ENCODE measurements at places on chromosomes 3 and 15.

DNA sequence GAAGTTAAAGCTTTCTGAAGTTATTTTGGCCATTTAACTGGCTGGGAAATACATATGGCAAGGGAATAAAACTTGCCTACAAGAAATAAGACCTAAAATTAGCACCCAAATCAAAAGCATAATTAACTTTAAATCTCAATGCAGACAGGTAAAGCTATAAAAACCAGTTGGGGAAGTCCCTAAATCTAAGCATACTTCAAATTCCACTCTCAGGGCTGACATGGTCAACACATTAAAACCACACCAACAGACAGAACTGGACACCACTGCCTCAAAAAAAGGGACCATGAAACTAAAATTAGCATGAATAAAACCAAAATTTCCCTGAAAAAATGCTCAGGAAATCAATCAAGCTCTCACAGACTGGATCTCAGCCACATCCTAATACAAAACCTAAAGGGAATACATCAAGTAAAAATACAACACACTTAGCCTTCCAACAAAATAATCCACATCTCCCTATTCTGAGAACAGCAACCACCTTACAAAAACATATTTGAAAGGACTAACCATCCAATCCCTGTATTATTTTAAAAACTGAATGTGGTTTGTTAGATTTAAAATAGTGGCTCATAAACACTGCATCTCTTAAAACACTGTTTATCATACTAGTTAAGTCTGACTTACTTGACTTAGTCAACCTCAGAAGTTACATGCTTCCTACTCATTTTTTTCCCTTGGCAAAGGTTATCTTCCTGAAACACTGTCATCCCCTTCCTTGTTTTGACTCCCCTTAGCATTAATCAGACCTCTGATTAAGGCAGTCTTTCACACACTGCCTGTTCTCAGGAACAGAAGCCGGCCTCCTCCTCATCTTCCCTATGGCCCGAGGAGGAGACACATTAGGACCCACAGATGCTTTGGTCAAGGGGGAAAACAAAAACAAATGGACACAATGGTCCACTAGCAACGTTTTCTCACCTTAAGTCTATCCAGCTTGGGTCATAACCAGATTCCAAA lies 8.3 kb downstream of the TRA2B start:
- no peak for DNase-seq
- H3K4me3 ChIP-seq, result peak overlapping the region; percentile 70
- no peaks in the 10 kb centered on the region for H3K27me3 ChIP-seq
- H3K36me3 ChIP-seq, result peaks cover 89% of the 10 kb centered on the region
- H3K4me1 ChIP-seq, result peaks cover 85% of the 10 kb centered on the region

DNA sequence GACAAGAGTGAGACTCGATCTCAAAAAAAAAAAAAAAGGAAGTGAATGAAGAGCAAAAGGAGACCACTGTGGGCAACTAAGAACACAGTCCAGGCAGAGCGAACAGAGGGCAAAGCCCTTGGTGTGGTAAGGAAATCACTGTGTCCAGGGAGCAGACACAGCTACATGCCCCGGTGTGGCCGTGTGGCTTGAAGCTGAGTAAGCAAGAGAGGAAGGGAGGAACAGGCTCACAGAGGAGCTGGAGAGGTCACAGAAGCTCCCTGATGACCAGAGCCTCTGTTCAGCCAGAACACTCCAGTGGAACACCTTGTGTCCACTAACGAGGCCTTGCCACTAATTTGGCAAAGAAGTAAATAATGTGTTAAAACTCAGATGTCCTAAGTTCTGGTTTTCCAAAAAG lies 60.6 kb upstream of the GATA2 start:
- no peak for DNase-seq
- H3K27ac ChIP-seq, result no peak overlapping the region
- peaks cover 3% of the 10 kb centered on the region for H3K4me1 ChIP-seq
- no peak overlapping the region for H3K4me3 ChIP-seq
- H3K27me3 ChIP-seq, result peaks cover 53% of the 10 kb centered on the region

DNA sequence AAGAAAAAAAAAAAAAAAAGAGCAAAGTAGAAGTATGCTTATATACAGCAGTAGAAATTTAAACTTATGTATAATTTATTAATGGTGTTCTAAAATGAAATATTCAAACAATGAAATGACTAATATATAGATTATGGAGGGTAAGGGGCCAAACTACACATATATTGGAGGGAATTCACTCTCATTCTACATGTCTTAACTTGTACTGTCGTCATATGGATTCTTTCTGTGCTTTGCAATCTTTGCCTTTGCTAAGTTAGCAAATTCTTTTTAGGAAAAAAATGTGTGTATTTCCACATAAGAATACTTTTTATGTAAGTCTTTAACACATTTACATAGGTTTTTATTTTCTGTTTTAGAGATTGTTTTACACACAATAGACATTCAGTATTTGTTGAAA lies 118.9 kb upstream of the MBNL1 start:
- no peak overlapping the region for H3K4me3 ChIP-seq
- DNase-seq, result no peak
- H3K27ac ChIP-seq, result no peak overlapping the region
- peaks cover 2% of the 10 kb centered on the region for H3K27me3 ChIP-seq
- H3K36me3 ChIP-seq, result no peaks in the 10 kb centered on the region

- H3K27me3 ChIP-seq, result peaks cover 10% of the 10 kb centered on the region
- H3K4me1 ChIP-seq, result peaks cover 8% of the 10 kb centered on the region
- DNase-seq, result no peak
- H3K27ac ChIP-seq, result no peak overlapping the region
- H3K4me3 ChIP-seq, result no peak overlapping the region
- H3K36me3 ChIP-seq, result no peaks in the 10 kb centered on the region
Measured at GRCh38 chr3:170560717-170561382, 25.0 kb downstream of the SLC7A14 start.

DNA sequence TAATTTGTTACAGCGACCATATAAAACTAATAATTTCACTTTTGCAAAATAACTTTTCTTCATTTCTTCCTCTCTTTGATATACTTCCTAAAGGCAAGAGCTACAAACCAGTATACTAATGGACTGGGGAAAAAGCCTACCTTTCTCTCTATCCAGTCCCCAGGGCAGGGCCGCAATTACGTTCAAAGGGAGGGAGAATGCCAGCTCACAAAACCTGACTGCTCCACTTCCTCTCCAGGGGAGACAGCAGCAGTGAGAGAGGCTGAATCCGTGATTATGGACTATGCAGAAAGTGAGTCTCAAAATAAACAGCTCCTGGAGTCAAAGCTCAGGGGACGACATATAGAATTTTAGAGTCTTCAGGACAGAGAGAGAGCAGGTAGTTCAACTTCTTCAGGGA lies 126.9 kb upstream of the HES1 start:
- H3K27ac ChIP-seq, result no peak overlapping the region
- no peak overlapping the region for H3K4me3 ChIP-seq
- peaks cover 2% of the 10 kb centered on the region for H3K27me3 ChIP-seq
- no peaks in the 10 kb centered on the region for H3K36me3 ChIP-seq
- DNase-seq, result no peak

GRCh38 chr3:159781867-159782266 lies 206.8 kb upstream of the IL12A start:
- DNase-seq, result no peak
- H3K27ac ChIP-seq, result no peak overlapping the region
- peaks cover 3% of the 10 kb centered on the region for H3K27me3 ChIP-seq
- no peak overlapping the region for H3K4me3 ChIP-seq
- H3K36me3 ChIP-seq, result no peaks in the 10 kb centered on the region
- no peaks in the 10 kb centered on the region for H3K4me1 ChIP-seq

DNA sequence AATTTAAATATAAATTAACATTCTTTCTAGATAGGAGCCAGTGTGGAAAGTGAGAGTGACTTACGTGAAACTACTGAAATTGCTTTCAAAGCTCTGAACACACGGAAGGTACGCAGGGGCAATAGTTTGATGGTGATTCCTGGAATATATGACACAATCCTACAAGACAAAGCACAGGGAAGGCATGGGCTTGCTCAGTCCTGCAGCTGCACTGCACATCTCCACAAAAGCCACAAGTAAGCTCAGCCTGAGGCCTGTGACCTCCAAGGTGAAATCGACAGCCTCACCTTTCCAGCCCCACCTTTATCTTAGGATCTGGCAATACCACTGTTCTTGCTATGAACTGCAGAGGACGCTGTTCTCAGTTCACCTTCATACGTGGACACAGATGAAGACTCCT lies 109.3 kb upstream of the SCN10A start:
- no peak for DNase-seq
- H3K27me3 ChIP-seq, result no peaks in the 10 kb centered on the region
- no peak overlapping the region for H3K4me3 ChIP-seq
- no peak overlapping the region for H3K27ac ChIP-seq

GRCh38 chr3:129358772-129359371 lies 69.6 kb downstream of the EFCAB12 start:
- no peaks in the 10 kb centered on the region for H3K36me3 ChIP-seq
- no peaks in the 10 kb centered on the region for H3K27me3 ChIP-seq
- H3K27ac ChIP-seq, result no peak overlapping the region

DNA sequence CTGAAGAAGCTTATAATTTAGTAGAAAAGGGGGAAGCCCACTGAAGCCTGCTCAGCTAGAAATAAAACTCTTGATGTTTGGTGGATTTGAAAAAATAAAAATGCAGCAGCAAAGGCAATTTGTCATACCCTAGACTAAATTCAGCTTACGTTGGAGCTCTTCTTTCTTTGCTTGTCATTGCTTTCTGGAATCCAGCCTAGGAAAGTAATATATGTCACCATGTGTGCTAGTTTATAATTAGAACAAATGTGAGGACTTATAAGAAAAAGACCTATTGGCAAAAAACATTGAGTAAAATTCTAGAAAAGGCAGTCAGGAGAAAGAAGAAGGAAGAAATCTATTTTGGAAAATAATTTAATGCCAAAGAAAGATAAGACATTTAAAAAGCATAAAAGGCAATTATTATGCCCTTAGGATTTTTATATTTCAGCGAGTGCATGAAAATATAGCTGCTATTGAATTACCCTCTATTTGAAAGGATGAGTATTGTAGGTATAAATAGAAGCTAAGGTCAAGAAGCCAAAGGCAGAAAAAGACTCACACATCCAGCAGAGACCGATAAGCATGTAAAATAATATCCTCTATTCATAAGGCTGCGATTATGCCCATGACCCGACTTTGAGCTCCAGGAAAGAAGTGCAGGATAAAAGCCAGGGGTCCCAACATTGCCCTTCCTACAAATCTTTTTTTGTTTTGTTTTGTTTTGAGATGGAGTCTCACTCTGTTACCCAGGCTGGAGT lies 10.6 kb upstream of the BTBD1 start:
- no peak overlapping the region for H3K27ac ChIP-seq
- H3K27me3 ChIP-seq, result peaks cover 24% of the 10 kb centered on the region
- H3K36me3 ChIP-seq, result no peaks in the 10 kb centered on the region
- H3K4me3 ChIP-seq, result no peak overlapping the region
